ENCODE measurements at places on chromosomes 1 and 21. TPM values are rescaled to one million over a fixed set of nuclear protein-coding genes. Genes with fewer than 3 reads are reported as not detected.

INSRR gene
- not detected for total RNA-seq

TRIM17 gene
- 2.1 TPM for total RNA-seq

EXTL1 gene
- not detected for total RNA-seq

AZIN2 gene
- 2.5 TPM for total RNA-seq

ANGPTL1 gene
- total RNA-seq = not detected

PPCS gene
- total RNA-seq = 45.3 TPM

MARCKSL1 gene
- 12.1 TPM for total RNA-seq

VANGL2 gene
- total RNA-seq = 0.07 TPM

AMY2A gene
- total RNA-seq = not detected

AADACL3 gene
- not detected for total RNA-seq

VCAM1 gene
- total RNA-seq = 3.5 TPM

PLA2G2C gene
- not detected for total RNA-seq

EPHA8 gene
- total RNA-seq = not detected

ELOVL1 gene
- total RNA-seq = 98.8 TPM

CD48 gene
- 234 TPM for total RNA-seq

GPR25 gene
- 0.18 TPM for total RNA-seq

FCRL5 gene
- not detected for total RNA-seq

TRIM45 gene
- 1.3 TPM for total RNA-seq

SERTAD4 gene
- not detected for total RNA-seq

KPRP gene
- not detected for total RNA-seq

KRTAP19-6 gene
- not detected for total RNA-seq

PLA2G2D gene
- total RNA-seq = not detected

CLCN6 gene
- total RNA-seq = 9.3 TPM

FCGR2B gene
- total RNA-seq = 0.33 TPM

TCHH gene
- total RNA-seq = 0.11 TPM

OR10Z1 gene
- not detected for total RNA-seq

FABP3 gene
- not detected for total RNA-seq

UMODL1 gene
- not detected for total RNA-seq

ENAH gene
- 0.53 TPM for total RNA-seq

Data from CD8-positive, alpha-beta memory T cell (primary cell).